Adipose tissue (tissue), 3 donors: ENCODE measurements at places on chromosomes 11 and 22. TPM values are rescaled to one million over a fixed set of nuclear protein-coding genes. Genes with fewer than 3 reads are reported as not detected.

The CDC42EP1 gene
- 66.6 TPM for polyA plus RNA-seq

The CCDC15 gene
- 1.7 TPM for polyA plus RNA-seq

The KDM4D gene
- 0.65 TPM for polyA plus RNA-seq

The OR51E2 gene
- 0.56 TPM for polyA plus RNA-seq

The DYNC2H1 gene
- polyA plus RNA-seq: 12.7 TPM

The SLC22A24 gene
- not detected for polyA plus RNA-seq

The NAALAD2 gene
- polyA plus RNA-seq: 0.32 TPM

The KCNQ1OT1 gene
- polyA plus RNA-seq: 0.03 TPM

The JHY gene
- 4.0 TPM for polyA plus RNA-seq

The HMOX1 gene
- 9.0 TPM for polyA plus RNA-seq

The C11orf86 gene
- polyA plus RNA-seq: 0.55 TPM

The CAT gene
- polyA plus RNA-seq: 55.9 TPM

The PANX3 gene
- not detected for polyA plus RNA-seq

The FAM180B gene
- polyA plus RNA-seq: 0.43 TPM

The SCUBE1 gene
- 0.79 TPM for polyA plus RNA-seq
